ENCODE measurements at places on chromosomes 12 and 14.

DNA sequence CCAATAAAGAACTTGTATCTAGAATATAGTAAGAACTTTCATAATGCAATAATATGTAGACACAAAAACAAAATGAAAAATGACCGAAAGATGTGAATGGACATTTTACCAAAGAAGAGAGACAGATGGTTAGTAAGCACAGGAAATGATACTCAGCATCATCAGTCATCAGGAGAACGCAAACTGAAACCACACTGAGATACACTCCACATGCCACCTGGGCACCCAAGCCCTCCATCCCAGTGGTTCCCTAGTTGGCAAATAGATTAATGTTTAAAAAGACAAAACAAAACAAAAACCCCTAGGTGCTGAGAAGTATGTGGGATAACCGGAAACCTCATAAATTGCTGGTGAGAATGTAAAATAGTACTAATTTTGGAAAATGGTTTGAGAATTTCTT is 26.8 kb upstream of the VPS33A start:
- DNase-seq, result no peak

GRCh38 chr14:90407230-90407629 is 10.4 kb downstream of the CALM1 start:
- DNase-seq, result no peak

- DNase-seq, result no peak
Observed at GRCh38 chr14:87131879-87132278, 861.1 kb downstream of the GALC start.

DNA sequence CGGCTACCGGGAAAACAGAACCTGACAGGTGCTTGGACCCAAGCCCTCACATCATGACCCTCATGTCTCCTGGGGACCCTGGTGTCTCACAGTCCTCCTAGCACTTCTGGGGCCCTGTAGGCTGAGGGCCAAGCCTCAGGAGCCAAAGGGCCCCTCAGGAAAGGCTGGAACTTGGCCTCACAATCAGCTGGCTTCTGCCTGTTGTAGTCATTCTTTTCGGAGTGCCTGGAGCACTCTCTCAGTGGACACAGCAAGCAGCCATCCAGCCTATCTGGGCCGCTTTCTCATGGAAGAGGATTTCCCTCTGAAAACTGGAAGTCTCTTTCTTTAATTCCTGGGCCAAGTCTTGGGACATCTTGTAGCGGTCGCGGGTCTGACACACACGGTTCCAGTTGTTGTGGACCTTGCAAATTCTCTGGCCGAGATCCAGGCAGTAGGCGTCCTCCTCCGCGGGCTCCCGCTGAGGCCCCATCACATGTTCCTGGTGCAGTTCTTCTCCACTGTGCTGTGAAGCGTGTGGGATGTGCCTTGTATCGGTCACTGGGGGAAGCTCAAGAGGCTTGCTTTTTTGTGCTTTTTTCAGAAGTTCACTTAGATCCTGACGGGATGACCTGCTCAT is 169.3 kb downstream of the EMP1 start:
- DNase-seq, result no peak

Measured in CD4-positive, alpha-beta T cell treated with Interleukin-2 at 100 ng/mL for 4 hours (primary cell).